ENCODE measurements at places on chromosomes 11 and 22.

DNA sequence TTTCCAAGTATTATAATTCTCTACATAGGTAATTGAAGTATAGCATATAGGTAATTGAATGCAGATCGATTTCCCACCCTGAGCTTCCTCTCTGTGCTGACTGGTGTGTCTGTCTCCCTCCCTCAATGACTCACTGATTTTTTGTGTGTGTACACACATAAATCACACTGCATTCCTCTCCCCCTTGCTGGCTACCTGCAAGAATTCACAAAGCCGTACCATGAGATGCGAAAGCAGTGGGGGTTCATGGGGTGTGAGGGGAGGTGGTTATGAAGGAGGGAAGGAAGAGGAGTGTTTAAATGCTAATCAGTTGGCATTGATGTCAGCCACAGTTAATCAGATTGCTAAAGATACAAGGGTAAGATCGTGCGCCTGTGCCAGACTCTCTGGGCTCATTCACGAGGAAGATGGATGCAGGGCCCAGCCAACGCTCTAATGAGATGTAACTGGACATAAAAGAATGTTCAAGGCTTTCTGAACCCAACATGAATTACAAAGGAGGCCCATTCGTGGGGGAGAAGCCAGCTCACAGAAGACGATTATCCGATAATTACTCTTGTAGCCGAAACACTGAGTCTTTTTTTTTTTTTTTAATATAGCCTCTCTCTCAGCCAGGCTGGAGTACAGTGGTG lies 107.4 kb downstream of the SEZ6L start:
- DNase-seq = no peak

DNA sequence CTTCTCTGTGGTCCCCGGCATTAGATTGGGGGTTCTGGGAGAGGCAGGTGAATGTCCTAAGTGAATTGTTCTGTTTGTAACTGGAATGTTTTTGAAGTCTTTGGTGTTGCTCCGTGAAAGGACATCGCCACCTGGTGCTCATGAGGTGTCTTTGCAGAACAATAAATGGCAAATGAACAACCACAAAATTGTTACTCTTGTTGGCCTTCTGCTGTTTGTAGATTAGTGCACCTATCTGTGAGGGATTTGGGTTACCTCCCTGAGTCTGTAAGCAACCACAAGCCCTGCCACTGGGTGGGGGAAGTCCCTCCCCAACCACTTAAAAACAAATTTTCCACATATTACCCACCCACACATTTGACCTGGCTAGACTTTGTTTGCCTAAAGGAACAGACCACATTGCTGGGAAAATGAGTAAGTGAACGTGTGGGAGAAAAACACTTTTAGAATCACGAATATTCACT lies 4.7 kb downstream of the MPEG1 start:
- DNase-seq = peak; percentile 13

GRCh38 chr11:55658608-55659007 lies 3.4 kb upstream of the OR4C6 start:
- no peak for DNase-seq

DNA sequence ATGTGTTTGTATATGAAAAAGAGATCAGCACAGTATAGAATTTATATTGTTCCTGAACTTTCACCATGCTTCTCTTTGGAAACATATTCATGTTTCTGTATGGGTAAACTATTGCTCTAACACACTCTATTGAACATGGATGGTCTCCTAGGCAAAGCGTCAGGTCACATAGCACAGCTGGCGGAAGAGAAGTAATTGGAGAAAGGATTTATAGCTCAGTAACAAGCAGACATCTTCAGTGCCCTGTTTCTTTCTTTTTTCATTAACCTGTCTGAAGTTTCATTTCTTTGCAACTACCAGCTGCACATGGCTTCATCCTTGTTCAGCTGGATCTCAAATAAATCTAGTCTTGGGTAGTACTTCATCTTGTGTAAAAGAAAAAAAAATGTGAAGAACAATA lies 84.4 kb upstream of the TRPC6 start:
- DNase-seq = no peak

GRCh38 chr11:10413268-10413667 lies 41.8 kb upstream of the AMPD3 start:
- no peak for DNase-seq
